ENCODE measurements at places on chromosomes 2 and 18. TPM values are rescaled to one million over a fixed set of nuclear protein-coding genes. Genes with fewer than 3 reads are reported as not detected.

RNMT gene
- 42.0 TPM for total RNA-seq

PTPN18 gene
- 16.2 TPM for total RNA-seq

IGFBP2 gene
- total RNA-seq: 124 TPM

ARHGEF4 gene
- total RNA-seq: 45.7 TPM

GRB14 gene
- 12.0 TPM for total RNA-seq

FSIP2 gene
- 3.2 TPM for total RNA-seq

FARP2 gene
- total RNA-seq: 23.1 TPM

RESP18 gene
- total RNA-seq: 1.2 TPM

SAG gene
- not detected for total RNA-seq

ASB18 gene
- not detected for total RNA-seq

SLC30A3 gene
- total RNA-seq: 1.2 TPM

NEURL3 gene
- not detected for total RNA-seq

IL18R1 gene
- total RNA-seq: not detected

POU3F3 gene
- total RNA-seq: 230 TPM

DCDC2C gene
- 0.49 TPM for total RNA-seq

SRD5A2 gene
- under 0.01 TPM for total RNA-seq

DOK1 gene
- total RNA-seq: 3.4 TPM

IL1B gene
- total RNA-seq: 0.49 TPM

NPHP1 gene
- total RNA-seq: 3.0 TPM

KIAA2012 gene
- 0.98 TPM for total RNA-seq

TUBA3E gene
- not detected for total RNA-seq

CWC22 gene
- 22.6 TPM for total RNA-seq

MAP2 gene
- total RNA-seq: 767 TPM

ONECUT2 gene
- 1.2 TPM for total RNA-seq

STK11IP gene
- total RNA-seq: 10.8 TPM

ZSWIM2 gene
- 0.49 TPM for total RNA-seq

PTH2R gene
- total RNA-seq: 2.0 TPM

POTEI gene
- under 0.01 TPM for total RNA-seq

MRO gene
- 0.74 TPM for total RNA-seq

FAM110C gene
- 7.4 TPM for total RNA-seq

ARHGAP15 gene
- 19.9 TPM for total RNA-seq

CPO gene
- total RNA-seq: not detected

PRKAG3 gene
- total RNA-seq: not detected

SLC4A3 gene
- total RNA-seq: 22.9 TPM

ABCG5 gene
- total RNA-seq: not detected

CHRNA1 gene
- not detected for total RNA-seq

CAVIN2 gene
- total RNA-seq: 6.9 TPM

PARD6G gene
- total RNA-seq: 7.1 TPM

GALNT13 gene
- 22.1 TPM for total RNA-seq

UPP2 gene
- total RNA-seq: 2.2 TPM

PMAIP1 gene
- total RNA-seq: 0.98 TPM

PPM1B gene
- total RNA-seq: 41.1 TPM

CRYGC gene
- total RNA-seq: not detected

CXCR4 gene
- total RNA-seq: 32.9 TPM

CARF gene
- 20.9 TPM for total RNA-seq

TTR gene
- total RNA-seq: 0.25 TPM

FTCDNL1 gene
- total RNA-seq: 5.4 TPM

SPATA3 gene
- total RNA-seq: not detected

PIEZO2 gene
- total RNA-seq: 3.9 TPM

ECEL1 gene
- total RNA-seq: 1.5 TPM

PTGR3 gene
- total RNA-seq: 15.5 TPM

DSG1 gene
- 0.49 TPM for total RNA-seq

KCNK3 gene
- 4.2 TPM for total RNA-seq

Data from temporal lobe (tissue), 4 donors.